ENCODE measurements at places on chromosomes 3 and 15.

DNA sequence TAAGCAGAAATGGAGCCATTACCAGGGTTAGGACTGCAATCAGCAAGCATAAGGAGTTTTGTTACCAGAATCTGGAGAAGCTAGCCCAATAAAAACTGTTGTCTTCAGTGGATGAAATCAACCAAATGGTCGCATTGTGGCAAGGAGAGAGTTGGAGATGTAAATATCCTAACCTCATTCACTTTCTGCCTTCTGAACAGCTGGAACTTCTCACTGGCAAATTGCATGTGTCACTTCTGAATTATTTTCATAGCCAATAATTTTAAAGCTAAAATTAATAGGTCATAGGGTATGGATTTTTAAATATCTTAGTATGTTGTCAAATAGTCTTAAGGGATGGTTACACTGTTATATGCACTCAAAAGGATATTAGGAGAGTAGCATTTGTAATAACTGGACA is 121.6 kb downstream of the SUCNR1 start:
- DNase-seq, result no peak

DNA sequence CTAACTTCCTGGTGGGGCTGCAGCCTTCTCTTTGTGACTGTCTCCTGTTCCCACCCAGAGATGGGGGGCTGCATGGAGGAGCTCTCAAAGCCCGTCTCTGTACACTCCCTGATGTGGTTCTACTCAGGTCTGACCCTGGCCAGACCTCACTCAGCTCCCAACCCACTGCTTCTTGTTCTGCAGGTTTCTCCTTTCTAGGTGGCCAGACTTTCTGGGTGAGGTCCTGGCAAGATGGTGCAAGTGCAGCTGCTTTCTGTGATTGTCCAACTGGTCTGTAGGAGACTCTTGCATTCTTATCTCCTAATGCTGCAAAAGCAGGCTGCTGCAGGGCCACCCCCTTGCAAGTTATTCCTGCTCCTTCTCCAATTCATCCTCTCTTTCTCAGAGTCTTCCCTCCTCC is 77.4 kb upstream of the XCR1 start:
- no peak for DNase-seq

DNA sequence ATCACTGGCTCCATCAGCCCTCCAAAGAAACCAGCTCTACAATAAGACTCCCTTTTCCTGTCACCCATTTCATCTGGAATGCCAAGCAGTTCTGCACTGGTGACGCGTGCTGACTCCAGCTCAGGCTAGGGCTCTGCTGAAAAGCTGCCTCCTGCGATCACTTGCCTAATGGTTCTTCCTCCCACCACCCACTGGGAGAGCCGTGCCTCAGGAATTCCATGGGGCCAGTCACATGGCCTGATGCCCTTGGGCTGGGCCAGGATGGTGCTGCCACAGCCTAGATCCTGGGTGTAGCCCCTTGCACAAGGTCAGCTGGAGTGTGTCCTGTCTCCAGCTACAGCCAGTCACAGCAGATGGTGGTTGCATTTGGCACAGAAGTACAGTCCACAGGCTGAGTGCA is 98.9 kb downstream of the DNAJB8 start:
- DNase-seq, result peak; percentile 26

- no peak for DNase-seq
These were observed 62.2 kb upstream of the PAQR5 start for GRCh38 chr15:69236505-69236904.

DNA sequence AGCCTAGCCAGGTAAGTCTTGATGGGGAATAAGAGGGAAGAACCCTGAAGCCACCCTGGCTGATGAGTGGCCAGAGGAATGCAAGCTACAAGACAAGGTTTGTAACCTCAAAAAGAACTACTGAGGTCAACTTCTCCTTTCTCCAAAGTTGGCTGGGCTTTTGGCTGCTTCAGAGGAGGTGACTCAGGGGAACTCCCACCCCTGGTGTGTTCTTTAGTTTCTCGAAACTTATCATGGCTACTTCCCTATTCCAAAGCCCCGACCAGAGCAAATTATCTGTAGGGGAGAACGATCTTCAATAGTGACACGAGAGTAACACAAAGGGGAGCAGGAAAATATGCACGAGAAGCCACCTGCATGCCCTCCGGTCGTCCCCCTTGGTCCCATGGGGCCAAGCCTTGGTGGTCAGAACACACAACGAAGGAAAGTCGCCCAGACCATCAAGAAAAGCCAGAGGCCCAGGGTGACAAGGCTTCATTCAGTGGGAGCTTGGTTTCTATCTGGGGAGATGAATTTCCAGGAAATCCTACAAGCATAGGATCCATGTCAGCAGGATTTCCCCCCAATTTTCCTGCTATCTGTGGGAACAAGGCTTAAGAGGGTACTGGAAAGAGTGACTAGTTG is 6.5 kb upstream of the BCL2A1 start:
- DNase-seq, result no peak

- DNase-seq, result no peak
These were observed 77.8 kb downstream of the B3GNT5 start for GRCh38 chr3:183330881-183331280.

GRCh38 chr3:65761446-65762234 is 277.1 kb downstream of the MAGI1 start:
- no peak for DNase-seq

DNA sequence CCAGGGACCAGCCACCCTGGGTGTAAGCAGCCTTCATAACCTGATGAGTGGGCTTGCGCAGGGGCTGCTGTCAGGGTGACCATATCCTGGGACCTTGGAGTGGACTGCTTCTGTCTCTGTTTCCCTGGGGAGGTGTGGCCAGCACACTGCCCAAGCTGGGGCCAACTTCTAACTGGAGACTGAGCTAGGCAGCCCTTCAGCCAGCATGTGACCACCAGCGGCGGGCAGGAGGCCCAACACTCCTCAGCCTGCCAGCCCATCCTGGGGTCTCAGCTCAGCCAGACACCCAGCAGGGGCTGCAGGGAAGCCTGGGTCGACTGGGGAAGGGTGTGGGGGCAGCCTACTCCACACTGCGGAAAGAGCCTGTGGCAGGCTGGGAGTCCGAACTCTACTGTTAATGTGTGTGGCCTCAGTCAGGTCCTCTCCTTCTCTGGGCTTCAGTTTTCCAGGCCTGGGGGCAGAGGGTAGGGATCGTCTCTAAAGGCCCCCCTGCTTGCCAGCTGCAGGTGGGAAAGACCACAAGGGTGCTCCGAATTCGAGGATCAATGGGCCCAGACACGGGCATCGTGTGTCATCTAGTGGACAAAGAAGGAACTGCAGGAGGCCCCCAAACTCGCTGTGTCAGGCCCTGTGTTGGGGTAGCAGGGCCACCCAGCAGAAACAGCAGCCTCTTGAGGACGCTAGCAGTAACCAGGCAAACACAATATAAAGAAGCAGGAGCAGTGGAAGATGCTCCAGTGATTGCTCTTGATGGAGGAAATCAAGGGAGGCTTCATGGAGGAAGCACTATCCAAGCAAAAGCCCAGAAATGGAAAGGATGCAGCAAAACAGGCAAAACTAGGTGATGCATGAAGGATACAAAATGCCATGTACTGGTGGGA is 2.0 kb upstream of the SEMA3G start:
- peak; percentile 50 for DNase-seq

DNA sequence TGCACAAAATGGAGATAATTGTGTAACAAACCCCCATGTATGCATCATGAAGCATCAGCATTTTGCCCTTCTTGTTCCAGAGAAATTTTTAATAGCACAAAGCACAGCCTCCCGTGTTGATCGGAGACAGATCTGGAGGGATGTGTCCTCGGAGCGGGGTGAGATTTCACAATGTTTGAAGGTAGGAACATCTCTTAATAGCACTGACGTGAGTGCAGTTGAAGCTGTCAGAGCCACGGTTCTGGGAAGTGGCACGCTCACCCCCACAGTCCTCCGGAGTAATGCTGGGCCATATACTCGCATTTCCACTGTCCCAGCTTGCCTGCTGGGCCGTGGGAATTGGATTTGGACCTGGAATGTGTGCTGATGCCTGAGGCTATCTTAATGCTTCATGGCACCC is 24.1 kb downstream of the ARPP21 start:
- DNase-seq, result no peak

DNA sequence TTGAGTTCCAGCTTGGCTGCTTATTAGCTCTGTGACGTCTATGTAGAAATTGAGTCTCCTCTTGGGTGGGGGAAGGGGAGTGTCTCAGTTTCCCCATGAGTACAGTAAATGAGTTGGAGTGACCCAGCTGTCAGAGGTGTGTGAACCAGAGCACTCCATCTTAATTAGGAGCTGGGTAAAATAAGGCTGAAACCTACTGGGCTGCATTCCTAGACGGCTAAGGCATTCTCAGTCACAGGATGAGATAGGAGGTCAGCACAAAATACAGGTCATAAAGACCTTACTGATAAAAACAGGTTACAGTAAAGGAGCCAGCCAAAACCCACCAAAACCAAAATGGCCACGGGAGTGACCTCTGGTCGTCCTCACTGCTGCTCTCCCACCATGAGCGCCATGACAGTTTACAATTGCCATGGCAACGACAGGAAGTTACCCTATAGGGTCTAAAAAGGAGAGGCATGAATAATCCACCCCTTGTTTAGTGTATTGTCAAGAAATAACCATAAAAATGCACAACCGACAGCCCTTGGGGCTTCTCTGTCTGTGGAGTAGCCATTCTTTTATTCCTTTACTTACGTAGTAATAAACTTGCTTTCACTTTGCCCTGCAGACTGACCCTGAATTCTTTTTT is 222.4 kb downstream of the CACNA2D3 start:
- no peak for DNase-seq

GRCh38 chr3:46860017-46860809 is 3.0 kb downstream of the MYL3 start:
- no peak for DNase-seq

GRCh38 chr3:163877805-163878204 is 1200.5 kb downstream of the SI start:
- DNase-seq, result no peak

GRCh38 chr3:157807280-157807679 is 298.9 kb downstream of the SHOX2 start:
- no peak for DNase-seq

DNA sequence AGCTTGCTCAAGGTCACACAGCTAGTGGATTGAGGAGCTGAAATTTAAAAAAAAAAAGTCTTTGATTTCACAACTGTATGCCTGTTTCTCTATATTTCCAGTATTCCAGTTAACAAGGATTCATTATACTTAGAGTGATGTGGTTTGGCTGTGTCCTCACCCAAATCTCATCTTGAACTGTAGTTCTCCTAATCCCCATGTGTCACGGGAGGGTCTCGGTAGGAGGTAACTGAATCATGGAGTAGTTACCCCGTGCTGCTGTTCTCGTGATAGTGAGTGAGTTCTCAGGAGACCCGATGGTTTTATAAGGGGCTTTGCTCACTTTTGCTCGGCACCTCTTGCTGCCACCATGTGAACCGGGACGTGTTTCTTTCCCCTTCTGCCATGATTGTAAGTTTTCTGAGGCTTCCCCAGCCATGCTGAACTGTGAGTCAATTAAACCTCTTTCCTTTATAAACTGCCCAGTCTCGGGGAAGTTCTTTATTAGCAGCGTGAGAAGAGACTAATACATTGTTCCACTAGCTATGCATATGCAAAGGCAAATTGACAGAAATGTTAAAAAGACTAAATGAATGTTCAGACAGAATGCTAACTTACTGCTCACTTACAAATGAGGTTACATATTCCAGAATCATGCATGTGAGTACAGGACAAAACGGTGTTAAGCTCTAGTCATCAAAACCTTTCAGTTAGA is 1101.9 kb downstream of the ROBO1 start:
- no peak for DNase-seq

DNA sequence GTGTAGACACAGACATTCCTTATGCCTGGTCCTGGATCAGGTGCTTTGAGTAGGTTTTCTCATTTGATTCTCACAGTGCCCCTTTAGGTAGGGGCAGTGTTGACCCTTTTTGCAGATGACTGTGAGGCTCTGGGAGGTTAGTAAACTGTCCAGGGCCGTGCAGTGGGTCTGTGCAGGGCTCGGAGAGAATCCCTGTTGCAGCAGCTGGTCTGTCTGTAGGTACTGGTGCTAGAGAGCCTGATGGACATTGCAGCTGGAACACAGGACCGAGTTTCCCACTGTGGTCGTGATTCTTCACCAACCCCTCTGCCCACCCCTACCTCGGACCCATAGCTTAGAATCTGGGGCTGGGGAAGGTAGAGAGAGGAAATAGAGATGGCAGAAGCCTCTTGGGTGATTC is 51.8 kb downstream of the CHCHD6 start:
- DNase-seq, result no peak

DNA sequence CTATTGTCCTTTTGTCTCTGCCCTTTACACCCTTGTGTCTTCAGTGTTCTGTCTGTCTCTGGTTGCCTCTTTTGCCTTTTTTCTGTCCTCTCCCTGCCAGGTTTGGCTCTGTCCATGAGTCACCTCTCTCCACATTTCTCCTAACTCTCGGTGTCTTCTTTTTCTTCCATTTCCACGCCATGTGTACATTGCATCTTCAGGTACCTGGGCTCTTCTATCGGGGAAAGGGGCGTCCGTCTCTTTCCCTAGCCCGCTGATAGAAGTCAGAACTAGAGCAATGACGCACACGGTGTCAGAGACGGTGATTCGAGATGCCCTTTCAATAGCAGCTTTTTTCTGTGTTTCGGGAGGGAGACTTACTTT is 641 bp downstream of the OPA1 start:
- peak; percentile 12 for DNase-seq

DNA sequence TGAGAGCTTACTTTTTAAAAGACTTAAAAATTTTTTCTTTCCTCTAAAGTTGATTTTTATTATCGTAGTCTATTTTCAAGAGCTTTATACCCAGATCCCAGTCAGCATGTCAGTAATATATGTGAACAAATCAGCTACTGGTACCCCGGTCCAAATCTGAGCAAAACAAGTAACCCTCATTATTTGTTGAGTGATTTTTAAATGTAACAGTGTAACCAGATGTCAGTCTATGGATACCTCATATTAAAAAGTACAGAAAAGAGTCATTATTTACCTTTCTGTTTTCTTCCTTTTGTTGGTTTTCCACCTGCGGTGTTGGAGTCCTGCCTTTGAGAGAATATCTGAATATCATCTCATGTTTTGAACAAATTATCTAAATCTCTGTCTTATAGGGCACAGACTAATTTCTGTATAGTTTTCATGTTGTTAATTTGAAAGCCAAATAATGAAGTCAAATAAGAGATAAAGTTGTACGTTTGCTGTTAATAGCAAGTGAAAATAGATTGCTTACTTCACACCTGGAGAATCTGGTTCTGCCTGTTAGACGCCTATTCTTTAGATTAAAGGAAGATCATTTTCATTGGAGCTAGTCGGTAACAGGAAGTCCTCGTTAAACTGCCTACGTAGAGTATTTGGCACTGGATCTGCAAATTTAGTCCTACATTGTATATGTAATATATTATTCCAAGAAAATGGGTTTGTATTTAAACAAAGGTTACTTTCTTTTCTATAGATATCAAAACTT is at the start of gene STX19:
TSS of gene STX19 (minus strand) at position 505 of the 745 bp plus-strand sequence. CDS start 13,328 bp downstream, outside the sequence.
- no peak for DNase-seq

- no peak for DNase-seq
These were observed 421.0 kb upstream of the CNTN4 start for GRCh38 chr3:1677576-1678156.

- no peak for DNase-seq
These were observed 259.9 kb upstream of the ATP11B start for GRCh38 chr3:182533394-182533793.

- no peak for DNase-seq
These were observed 26.9 kb upstream of the CA12 start for GRCh38 chr15:63408524-63408923.
